Small intestine (tissue), 16 donors: ENCODE measurements at places on chromosomes 16 and 17.

- no peak for DNase-seq
Observed at GRCh38 chr16:54953461-54953860, 22.8 kb downstream of the IRX5 start.

GRCh38 chr16:83458612-83459011 is 349.2 kb upstream of the HSBP1 start:
- no peak for DNase-seq

DNA sequence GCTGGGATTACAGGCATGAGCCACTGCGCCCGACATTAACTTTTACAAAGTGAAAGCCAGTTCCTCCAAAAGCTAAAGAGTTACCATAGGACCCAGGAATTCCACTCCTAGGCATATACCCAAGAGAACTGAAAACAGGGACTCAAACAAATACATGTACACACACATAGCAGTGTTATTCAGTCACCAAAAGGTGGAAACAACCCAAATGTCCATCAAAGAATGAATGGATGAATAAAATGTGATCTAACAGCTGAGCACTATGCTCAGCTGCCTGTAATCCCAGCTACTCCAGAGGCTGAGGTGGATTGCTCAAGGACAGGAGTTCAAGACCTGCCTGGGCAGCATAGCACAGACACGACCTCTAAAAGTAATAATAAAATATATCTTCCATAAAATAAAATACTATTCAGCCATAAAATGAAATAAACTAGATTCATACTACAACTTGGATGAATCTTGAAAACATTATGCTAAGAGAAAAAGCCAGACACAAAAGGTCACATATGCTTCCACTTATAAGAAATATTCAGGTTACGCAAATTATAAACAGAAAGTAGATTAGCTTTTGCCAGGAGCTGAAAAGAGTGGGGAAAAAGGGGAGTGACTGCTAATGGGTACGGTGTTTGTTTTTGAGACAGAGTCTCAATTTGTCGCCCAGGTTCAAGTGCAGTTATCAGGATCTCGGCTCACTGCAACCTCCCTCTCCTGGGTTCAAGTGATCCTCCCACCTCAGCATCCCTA is 9.3 kb upstream of the USP7 start:
- DNase-seq, result no peak

DNA sequence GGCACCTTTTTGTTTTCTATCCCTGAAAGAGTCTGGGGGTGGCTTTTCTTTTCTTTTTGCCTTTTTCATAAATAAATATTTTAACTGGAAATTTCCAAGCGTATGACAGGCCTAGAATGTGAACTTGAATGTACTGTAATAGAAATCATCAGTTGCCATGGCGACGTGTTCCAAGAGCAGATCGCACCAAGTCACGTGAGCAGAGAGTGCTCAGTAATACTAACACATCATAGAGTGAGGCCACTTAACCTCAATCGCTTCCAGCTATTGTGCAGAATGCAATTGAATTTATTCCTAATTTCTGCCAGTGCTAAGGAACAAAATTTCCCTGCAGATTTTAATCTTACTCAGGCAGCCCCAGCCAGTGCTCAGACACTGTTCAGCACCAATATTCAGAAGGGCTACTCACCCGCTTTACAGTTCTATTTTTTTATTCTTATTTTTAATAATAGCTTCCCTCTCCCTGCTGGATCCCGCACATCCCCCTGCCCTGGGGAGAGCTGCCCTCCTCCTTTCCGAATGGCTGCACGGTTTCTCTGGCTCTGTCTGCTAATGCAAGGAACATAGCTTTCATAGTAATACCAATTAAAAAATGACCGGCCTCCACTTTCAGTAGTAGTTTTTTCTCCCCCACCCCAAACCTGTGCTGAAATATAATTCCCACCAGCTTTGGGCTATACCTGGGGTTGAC is 26.2 kb upstream of the PMFBP1 start:
- DNase-seq, result no peak

GRCh38 chr17:27106347-27106981 is 187.4 kb upstream of the WSB1 start:
- DNase-seq, result no peak

- DNase-seq, result no peak
Observed at GRCh38 chr16:69890892-69891282, 60.2 kb upstream of the CLEC18A start.

DNA sequence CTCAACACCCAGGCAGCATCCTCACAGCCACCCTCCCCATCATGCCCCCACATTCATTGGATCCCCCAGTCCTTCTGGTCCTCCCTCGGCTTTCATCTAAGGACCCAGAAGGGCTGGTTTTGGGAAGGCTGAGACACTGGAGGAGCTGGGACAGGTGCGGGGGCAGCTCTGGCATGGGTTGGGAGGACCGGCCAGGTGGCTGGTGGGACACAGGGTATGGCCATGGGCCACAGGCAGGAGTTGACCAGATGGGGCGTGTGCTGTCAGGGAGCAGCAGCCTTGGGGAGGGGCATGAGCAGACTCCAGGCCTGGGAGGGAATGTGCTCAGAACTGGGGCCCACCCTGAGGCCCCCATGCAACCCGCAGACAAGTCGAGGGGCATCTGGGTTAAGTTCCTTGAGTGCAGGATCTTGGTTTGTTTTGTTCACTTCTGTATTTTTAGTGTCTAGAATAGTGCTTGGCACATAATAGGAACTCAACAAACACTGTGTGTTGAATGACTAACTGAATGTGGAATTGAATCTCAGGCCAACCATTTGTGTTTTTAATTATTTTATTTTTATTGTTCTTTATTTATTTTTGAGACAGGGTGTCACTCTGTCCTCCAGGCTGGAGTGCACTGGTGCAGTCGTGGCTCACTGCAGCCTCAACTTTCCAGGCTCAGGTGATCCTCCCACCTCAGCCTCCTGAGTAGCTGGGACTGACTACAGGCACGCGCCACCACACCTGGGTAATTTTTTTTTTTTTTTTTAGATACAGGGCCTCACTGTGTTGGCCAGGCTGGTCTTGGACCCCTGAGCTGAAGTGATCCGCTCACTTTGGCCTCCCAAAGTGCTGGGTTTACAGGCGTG is 5.6 kb downstream of the P2RX1 start:
- DNase-seq, result no peak

GRCh38 chr16:425740-426114 is 278 bp downstream of the RAB11FIP3 start:
- no peak for DNase-seq

DNA sequence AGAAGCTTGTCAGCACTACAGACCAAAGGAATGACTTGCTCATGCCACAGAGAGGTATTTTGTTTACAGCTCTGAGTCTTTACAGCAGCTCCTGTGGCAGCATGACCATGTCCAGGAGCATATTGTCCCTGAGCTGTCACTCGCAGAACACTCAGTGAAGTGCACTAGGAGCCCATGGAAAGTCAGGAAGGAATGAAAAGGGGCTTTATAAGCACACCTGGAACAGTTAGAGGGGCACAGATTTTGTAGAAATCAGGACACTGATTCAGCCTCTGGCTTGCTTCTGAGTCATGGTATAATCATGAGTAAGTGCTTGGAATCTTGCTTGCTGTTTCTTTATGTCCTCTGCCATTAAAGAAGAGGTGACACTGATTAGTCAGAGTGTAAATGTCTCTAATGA is 41.0 kb downstream of the TADA2A start:
- DNase-seq, result no peak

DNA sequence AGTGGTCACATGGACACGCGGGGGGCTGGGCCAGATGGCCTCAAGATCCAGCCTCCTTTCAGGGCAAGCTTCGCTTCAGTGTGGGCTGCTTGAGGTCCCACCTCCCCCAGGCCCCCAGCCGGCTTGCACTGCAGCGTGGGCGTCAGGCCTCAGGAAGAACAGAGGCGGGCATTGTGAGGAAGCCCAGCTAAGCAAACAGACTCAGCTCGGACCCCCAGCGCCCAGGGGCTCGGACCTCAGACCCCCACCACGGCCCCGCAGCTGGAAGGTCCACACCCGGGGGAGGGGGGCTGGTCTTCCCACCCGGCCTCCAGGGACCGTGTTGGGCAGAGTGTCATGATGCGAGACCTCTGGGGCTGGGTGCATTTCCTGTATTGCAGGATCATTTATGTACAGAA is 24.7 kb upstream of the ZNF469 start:
- no peak for DNase-seq

DNA sequence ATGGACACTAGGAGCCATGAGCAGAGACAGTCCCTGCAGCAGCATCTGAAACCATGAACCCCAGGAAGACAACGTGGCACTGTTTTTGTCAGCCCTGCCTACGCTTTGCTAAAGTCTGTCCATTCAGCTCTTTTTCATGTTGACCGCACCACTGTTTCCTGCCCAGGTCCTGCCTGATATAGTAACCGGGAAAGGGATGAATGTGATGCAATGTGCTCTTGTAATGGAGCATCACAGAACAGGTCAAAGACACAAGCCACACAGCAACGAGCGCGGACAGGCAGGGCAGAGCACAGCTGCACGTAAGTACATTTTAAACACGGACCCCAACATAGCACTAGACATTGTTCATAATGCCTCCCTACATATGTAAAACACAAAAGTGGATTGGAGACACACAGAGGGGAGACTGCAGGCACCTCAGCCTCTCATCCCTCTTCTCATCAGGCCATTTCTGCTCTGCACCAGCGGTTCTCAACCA is 16.9 kb upstream of the TNFRSF13B start:
- DNase-seq, result no peak

- DNase-seq, result no peak
Observed at GRCh38 chr17:78798695-78799559, 16.9 kb upstream of the CYTH1 start.

- DNase-seq, result peak; percentile 42
Observed at GRCh38 chr17:9240659-9241370, 219.5 kb downstream of the NTN1 start.

DNA sequence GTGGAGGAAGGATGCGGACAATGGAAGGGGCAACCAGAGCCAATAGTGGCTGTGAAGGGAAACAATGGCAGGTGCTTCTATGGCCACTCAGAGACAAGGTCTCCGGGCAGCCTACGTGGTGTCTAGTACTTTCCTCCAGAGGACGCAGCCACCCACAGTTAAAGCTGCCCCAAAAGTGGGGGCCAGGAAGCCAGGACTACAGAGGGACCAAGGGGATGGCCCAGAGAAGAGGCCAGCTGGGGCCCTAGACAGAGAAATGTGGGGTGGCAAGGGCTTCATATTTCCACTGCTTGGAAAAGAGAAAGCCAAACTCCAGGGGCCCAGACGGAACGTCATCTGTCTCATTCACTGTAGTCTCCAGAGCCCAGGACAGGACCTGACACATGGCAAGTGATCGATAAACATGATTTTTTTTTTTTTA is 837 bp upstream of the PER1 start:
- DNase-seq, result no peak

- DNase-seq, result no peak
Observed at GRCh38 chr17:73489991-73490390, 154.3 kb downstream of the SDK2 start.

DNA sequence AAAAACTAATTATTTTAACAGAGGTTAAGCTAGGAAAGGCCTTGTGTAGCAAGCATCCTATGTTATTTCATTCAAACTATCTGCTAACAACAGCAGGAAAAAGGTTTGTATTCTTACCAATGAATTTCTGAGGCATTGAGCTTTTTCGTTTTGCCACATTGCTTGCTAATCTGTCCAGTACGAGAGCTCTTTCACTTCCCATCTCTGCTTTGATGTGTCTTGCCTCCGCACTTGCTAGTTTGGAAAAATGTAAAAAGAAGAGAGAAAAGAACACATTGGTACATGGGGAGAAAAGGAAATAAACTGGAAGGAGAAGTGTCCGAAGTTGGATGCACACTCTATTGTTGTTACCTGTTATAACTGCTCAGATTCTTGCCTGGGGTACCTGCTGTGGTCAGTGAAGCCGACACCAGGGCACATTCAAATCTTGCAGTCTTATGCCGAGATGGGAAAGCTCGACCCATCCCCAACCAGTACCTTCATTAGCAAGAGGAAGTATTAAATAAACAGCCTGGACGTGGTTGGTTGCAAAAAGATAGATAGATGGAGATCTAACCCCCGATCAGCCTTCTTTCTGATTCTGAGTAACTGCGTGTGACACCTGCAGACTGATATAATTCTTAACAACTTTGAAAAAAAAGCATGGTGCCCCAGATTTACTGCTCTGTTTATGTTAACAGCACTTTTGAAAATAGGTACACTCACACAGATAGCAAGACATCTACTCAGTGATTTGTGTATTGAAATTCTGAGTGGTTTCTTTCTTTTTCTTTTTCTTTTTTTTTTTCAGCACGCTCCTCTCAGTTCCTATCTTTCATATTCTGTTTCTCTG is 40.0 kb downstream of the GRB7 start:
- DNase-seq, result no peak
